ENCODE measurements at places on chromosomes 7 and 10. TPM values are rescaled to one million over a fixed set of nuclear protein-coding genes. Genes with fewer than 3 reads are reported as not detected.

Gene COBL
- not detected for total RNA-seq

Gene NEUROD6
- not detected for total RNA-seq

Gene ZNF511
- total RNA-seq, result 1.7 TPM

Gene MYH16
- not detected for total RNA-seq

Gene AKR1C8
- not detected for total RNA-seq

Data from fibroblast of the aortic adventitia (primary cell).